ENCODE measurements at places on chromosomes 12 and 14.

GRCh38 chr12:91171476-91171875 lies 11.1 kb downstream of the DCN start:
- no peak for DNase-seq

GRCh38 chr12:125202421-125202820 lies 137.2 kb downstream of the AACS start:
- DNase-seq, result no peak

DNA sequence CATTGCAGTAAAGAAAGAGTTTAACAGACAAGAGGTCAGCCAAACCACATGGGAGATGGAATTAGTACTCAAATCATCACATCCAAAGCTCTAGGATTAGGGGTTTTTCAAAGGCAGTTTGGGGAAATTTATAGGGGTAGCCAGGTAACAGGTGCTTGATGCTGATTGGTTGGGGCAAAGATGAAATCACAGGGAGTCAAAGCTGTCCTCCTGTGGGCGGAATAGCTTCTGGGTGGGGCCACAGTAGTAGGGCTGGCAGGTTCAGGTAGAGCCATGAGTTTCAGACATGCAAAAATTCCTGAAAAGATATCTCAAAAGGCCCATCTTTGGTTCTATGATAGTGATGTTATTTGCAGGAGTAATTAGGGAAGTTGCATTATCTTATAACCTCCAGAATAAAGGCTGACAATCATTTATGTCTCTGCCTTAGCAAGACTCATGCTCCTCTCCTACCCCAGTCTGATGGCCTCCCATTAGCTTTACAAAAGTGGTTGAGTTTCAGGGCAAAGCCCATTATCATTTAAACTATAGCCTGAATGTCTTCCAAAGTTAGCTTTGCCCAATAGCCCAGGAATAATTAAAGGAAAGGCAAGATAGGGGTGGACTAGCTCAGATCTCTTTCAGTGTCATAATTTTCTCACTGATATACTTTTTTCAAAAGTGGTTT lies 42.1 kb upstream of the CNTN1 start:
- DNase-seq, result no peak

- no peak for DNase-seq
Observed at GRCh38 chr12:71954083-71954778, 15.6 kb downstream of the TPH2 start.

GRCh38 chr14:54364555-54365415 lies 32.0 kb upstream of the CDKN3 start:
- no peak for DNase-seq

DNA sequence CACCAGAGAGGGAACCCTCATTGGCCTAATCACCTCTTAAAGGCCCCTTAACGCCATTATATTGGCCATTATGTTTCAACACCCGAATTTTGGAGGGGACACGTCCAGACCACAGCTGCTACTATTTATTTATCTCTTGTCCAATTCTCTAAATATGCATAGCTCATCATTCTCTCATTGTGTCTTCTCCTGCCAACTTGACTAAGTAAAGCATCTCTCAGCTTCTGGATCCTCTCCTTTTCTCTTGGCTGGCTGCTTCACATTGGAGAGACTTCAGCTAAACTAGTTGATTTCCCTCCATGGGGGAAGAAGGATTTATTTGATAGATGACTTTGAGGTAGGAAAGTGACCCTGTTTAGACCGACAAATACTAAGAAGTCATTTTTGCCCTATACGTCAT lies 120.4 kb upstream of the KRR1 start:
- DNase-seq, result no peak

DNA sequence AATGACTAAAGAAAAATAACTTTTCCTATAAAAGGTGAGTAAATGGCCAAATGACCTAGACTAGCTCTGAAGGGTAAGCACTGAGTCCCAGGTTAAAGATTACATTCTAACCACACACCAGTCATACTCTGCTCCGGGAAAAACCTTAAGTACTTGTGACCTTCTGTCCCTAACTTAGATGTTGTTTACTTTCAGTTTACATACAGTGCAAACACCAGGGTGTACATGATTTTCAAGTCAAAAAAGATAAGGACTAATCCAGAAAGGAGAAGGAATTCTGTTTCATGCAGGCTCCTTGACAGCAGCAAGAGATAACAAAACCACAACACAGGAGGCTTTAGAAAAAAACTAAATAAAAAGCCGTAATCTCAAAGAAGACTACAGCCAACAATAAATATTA lies 174.2 kb downstream of the PPM1H start:
- no peak for DNase-seq

- no peak for DNase-seq
Observed at GRCh38 chr12:50016501-50017475, 8.5 kb downstream of the RACGAP1 start.

GRCh38 chr14:30559638-30560091 lies 707 bp downstream of the G2E3 start:
- peak; percentile 24 for DNase-seq

DNA sequence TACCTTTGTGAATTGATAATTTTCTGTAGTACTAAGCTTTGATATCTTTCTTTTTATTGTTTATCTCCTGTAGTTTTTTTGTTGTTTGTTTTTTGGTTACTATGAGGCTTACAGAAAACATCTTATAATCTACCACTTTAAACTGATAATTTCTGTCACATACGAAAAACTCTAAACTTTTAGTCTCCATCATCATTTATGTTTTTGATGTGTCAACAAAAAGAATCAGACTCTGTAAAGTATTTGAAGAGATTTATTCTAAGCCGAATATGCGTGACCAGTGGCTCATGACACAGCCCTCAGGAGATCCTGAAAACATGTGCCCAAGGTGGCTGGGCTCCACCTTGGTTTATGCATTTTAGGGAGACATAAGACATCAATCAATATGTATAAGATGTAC lies 167.1 kb upstream of the ARHGAP5 start:
- DNase-seq, result no peak

DNA sequence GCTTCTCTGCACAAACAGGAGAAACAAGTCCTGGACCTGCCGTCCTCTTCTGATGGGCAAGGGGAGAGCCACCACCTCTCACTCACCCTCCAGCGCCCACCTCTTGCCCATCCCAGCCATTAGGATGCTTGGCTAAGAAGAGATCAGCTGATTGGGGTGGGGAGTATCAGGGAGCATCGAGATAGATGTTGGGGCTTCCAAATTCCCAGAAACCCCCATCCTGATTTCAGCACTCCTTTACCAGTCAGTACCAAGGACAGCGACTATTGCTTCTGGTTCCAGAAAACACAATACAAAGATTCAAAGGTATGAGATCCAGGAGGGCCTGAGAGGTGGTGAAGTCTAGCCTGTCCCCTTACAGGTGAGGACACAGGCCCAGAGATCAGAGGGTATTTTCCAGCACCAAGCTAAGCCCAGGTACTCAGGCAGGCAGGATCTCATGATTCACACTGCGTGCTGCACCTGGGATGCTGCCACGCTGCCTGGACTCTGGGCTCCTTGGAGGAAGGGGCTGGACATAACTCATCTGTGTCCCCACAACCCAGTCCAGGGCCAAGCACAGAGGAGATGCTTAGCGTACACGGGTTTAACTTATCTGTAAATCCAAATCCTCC lies 76.6 kb downstream of the TUNAR start:
- no peak for DNase-seq

GRCh38 chr12:77433799-77434198 lies 368.4 kb upstream of the E2F7 start:
- DNase-seq, result no peak

DNA sequence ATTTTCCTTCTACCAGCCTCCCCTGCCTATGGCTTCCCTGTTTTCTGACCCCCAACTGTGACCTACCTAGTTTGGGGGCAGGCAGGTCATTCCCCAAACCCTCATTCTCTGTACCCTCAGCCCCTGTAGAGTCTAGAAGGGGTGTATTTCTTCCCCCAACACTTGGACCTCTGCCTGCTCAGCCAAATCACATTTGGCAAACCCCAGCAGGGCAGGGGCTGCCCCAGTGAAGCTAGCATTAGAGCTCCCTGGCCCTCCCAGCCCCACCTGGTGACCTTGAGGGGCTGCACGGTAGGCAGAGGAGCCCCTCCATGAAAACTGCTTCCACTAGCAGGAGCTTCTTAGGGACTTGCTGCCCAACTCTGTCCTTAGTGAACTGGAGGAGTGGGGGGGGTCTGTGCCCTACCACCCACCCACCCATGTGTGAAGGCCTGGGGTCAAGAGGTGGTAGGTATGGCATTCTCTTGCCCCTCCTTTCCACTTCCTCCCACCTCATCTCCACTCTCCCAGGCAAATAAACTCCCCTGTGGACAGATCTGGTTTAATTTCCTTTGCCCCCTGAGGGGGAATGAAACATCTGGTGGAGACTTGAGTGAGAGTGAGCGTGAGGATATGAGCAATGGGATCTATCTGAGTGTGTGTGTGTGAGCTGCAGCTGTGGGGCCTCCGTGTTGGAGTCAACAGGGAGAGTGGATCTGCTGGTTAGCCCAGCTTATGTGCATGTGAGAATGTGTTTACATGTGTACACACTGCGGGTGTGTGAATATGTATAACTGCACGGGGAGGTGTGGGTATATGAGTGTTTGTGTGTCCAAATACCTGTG lies 1.6 kb downstream of the NXPH4 start:
- DNase-seq, result no peak

- no peak for DNase-seq
Observed at GRCh38 chr14:34052658-34053014, 101.8 kb upstream of the EGLN3 start.

DNA sequence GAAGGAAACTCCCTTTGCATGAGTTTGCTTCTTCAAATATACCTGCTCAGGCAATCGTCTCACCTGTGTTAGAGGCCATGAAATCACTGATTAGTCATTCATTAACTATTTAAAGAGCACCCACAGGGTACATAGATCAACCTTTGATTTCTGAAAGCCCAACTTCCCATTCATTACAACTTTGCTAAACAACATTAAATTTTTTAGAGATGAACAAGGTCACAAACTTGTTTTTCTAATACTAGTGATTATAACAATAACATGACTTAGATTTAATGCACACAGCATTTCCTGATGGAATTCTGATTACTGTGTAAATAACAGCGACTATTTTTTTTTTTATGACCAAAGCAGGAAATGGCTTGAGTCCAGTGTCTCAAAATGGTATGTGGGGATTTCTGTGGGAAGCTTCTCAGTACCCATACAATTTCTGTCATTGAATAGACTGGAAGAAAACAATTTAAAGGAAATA lies 5.4 kb upstream of the ERO1A start:
- no peak for DNase-seq

DNA sequence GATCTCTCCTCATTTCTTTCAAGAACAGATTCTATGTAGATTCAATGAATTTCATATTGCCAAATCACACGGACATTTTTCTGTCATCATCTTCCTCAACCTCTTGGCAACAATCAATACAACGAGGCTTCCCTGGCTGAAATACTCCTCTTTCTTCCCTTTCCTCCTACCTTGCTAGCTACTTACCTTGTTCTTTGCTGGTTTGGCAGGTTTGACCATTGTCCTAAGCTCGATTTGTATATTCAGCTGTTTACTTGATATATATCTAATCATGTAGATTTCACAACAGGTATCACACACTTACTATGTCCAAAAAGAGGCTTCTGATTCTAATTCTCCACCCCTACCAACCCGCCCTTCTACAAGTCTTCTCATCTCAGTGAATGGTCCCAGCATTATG lies 23.6 kb downstream of the NDUFA12 start:
- no peak for DNase-seq

DNA sequence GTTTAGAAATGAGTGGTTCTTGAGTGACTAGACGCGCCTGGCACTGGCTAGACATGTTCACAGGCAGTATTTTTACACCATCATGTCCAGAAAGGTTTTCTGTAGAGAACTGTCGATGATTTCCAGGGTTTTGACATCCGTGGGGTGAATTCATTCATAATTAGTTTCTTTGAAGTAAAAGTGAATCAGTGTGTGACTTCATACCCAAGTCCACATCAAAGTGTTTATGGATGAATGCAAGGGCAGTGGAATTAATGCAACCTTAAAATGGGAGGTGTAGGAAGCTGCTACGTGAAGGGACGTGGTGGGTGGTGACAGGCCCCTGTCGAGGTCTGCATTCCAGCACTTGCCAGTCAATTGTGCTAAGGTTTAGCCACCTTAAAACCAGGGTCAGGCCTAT lies 38.4 kb upstream of the ELK3 start:
- DNase-seq, result no peak

- DNase-seq, result no peak
Observed at GRCh38 chr14:104361921-104362681, 217.5 kb upstream of the C14orf180 start.
